ENCODE measurements at places on chromosomes 7 and 10. TPM values are rescaled to one million over a fixed set of nuclear protein-coding genes. Genes with fewer than 3 reads are reported as not detected.

The ATOH7 gene
- polyA plus RNA-seq: 1.5 TPM

The DGKB gene
- polyA plus RNA-seq: 2.6 TPM

The VWC2 gene
- 1.0 TPM for polyA plus RNA-seq

The GOLGA7B gene
- polyA plus RNA-seq: 0.51 TPM

The CTAGE8 gene
- polyA plus RNA-seq: 4.8 TPM

The TRPV5 gene
- 0.65 TPM for polyA plus RNA-seq

The SLC39A12 gene
- polyA plus RNA-seq: not detected

The LIPN gene
- not detected for polyA plus RNA-seq

The SPDYE6 gene
- 0.65 TPM for polyA plus RNA-seq

The OSBPL3 gene
- 15.5 TPM for polyA plus RNA-seq

Data from left renal cortex interstitium (tissue), 4 donors.